ENCODE measurements at places on chromosomes 7 and 10.

GRCh38 chr10:117541909-117542705 lies 439 bp upstream of the EMX2 start:
- DNase-seq, result no peak

DNA sequence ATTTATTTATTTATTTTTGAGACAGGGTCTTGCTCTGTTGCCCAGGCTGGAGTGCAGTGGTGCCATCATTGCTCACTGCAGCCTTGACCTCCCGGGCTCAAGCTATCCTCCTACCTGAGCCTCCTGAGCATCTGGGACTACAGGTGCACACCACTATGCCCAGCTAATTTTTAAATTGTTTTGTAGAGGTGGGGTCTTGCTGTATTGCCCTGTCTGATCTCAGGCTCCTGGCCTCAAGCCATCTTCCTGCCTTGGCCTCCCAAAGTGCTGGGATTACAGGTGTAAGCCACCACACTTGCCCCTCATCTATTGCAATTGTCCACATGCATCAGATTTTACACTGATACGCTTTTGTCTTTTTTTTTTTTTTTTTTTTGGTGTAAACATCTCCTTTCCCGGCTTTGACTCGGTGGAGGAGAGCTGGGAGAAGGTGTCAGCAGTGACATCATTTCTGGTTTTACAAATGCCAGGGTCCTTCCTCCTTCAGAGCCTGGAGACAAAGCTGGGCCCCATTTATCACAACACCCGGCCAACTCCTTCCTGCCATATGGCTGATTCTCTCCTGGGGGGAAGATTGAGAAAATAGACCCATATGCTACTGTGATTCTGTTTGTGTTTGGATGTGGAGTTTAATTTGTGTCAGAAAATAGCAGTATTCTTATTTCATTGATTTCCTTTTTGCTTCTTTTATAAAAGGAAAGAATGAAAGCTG lies 61.3 kb downstream of the GALNT17 start:
- no peak for DNase-seq

- DNase-seq, result no peak
These were observed 94.8 kb downstream of the GSAP start for GRCh38 chr7:77321300-77321699.

- no peak for DNase-seq
These were observed 28.2 kb upstream of the ADCYAP1R1 start for GRCh38 chr7:31023877-31024276.

Data from D721Med (cell line).